ENCODE measurements at places on chromosomes 5 and 9.

GRCh38 chr5:60492958-60493357, 207.0 kb downstream of the DEPDC1B start:
- DNase-seq = peak; percentile 12

DNA sequence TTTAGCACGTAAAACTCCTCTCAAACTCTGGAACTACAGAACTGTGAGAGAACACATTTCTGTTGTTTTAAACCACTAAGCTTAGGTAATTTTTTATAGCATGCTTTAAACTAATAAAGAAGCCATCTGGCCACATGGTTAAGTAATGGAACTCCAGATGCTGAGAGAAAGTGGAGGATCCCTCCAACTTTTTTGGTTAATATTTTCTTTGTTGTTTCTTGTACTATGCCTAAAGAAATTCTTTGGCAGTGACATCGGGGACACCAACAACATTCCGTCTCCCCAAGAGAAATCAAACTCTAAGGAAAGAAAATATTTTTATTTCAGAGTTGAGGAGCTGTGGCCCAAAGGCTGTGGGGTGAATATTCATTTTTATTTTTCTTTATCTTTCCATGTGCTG, 734.8 kb upstream of the CDH9 start:
- no peak for DNase-seq

- no peak for DNase-seq
Observed at GRCh38 chr5:15366676-15367391, 133.1 kb upstream of the FBXL7 start.

GRCh38 chr5:145936401-145937131, at the start of gene SH3RF2:
Gene SH3RF2 (plus strand): TSS chr5:145936578. CDS start chr5:145937929, 1,351 bp downstream.
- DNase-seq = peak; percentile 57

DNA sequence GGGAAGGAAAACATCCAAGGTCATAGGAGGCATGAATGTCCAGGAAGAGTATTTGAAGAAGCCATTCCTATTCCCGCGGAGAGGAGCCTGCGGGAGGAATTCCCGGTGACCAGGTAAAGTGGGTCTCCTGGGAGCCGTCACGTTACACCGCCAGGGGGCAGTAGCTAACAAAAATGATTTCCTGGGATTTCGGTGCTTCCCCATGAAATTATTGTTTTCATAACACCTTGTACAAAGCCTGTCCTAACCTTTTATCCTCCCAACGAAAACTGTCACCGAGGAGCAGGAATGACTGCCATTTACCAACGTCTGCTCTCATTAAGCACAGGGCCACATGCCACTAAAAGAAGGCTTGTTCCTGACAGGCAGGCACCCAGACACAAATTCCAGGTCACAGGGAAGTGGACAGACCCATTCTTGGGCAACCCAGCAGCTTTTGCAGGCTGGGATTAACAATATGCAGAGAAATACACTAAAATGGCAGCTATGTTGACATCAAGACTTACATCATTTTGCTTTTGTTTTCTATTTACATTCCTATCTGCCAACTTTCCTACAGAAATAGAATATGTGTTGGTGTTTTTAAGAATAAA, 41.2 kb upstream of the CTSL start:
- DNase-seq = peak; percentile 79

GRCh38 chr5:30981576-30981975, 211.9 kb upstream of the CDH6 start:
- no peak for DNase-seq

DNA sequence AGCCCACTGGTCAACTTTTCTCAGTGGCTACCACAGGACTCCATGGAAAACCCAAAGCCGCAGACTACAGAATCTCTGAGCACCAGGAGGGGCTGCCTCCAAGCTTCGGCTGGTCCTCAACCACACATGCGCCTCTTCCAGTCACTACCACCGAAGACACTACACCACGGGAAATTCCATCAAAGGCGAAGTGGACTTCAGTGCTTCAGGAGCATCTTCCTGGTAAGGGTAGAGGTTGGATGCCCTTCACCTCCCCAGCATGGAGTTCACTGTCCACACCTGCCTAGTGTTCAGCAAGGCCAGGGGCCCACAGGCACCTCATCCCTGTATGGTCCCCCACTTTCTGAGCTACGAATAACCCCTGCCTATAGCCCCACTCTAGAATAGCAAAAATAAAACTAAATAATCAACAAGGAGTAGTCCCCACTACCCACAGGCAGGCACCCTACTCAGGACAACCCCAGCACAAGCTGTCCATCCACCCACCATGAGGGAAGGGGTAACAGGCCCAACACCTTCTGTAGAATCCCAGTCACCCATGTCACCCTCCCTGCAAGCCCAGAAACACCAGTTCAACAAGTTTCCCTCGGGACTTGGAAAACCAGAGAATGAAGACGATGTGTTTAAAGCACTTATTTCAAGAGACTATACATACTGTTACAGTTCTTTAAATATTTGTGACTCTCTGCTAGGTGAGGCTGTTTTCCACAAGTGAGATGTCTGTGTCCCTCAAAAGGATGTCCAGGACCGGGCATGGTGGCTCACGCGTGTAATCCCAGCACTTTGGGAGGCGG, 2.6 kb downstream of the VDAC1 start:
- DNase-seq = no peak

GRCh38 chr9:137417161-137418021, 5.6 kb downstream of the EXD3 start:
- no peak for DNase-seq

DNA sequence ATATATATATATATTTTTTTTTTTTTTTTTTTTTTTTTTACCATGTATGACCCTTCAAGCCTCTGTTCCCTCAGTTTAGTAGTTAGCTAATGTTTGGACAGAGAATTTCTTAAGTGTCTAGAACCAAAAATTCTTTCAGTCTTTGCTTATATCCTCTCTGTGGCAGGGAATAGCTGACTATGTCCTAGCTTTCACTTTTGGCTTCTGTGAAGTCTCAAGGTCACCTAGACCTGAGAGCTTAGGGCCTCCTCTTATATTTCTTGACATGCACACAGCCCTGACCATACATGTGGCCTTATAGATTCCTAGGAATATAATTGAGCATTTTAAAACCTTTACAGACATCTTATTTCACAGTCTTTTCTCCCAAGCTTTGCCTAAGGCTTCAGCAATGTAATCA, 930.8 kb upstream of the CDH9 start:
- DNase-seq = no peak

DNA sequence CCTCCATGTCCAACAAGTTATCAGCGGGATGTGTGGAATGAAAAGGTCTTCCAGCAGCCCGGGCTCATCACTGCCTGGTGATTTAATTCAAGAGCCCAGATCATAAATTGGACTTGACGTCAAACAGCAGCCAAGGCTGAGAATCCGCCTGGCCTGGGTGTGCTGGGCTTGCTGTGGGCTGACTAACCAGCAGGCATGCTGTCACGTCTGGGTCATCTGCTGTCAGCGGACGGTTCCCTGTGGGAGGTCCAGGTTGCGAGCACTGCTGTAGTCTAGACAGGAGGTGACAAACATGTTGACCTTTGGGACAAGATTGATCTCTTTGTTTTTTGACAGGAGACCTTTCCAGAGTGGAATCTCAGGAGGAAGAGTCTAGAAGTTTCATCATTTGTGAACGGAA, 289.7 kb downstream of the OSTF1 start:
- no peak for DNase-seq

- no peak for DNase-seq
Observed at GRCh38 chr5:82319651-82320376, 41.7 kb upstream of the RPS23 start.

GRCh38 chr5:54589786-54590185, 72.2 kb downstream of the SNX18 start:
- no peak for DNase-seq

DNA sequence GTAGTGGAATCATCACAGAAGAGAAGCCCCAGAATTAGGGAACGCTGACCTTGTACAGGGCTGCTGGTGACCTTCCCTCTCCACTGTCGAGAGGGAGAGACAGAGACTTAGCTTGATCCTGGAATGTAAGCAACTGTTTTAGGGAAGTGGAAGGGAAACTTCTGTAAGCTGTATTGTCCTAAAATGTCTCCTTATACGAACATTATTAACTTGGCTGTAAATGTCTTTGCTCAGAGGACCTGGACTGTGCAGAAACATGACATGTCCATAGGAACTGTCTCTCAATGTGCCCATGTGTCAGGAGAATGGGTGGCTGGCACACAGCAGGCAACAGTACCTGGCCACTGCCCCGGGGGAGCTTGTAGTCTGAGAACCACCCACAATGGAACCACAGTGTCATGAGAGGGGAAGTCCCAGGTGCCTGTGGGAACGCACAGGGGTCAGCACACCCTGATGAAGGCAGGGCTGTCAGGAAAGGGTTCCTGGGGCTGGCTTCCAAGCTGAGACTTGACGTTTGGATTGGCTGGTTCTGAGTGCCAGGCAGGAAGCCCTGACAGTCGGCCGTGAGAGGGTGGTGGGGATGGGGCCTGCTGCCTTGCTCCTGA, 34.0 kb downstream of the DAP start:
- DNase-seq = no peak

GRCh38 chr5:96582343-96582742, 79.8 kb upstream of the CAST start:
- DNase-seq = peak; percentile 17

DNA sequence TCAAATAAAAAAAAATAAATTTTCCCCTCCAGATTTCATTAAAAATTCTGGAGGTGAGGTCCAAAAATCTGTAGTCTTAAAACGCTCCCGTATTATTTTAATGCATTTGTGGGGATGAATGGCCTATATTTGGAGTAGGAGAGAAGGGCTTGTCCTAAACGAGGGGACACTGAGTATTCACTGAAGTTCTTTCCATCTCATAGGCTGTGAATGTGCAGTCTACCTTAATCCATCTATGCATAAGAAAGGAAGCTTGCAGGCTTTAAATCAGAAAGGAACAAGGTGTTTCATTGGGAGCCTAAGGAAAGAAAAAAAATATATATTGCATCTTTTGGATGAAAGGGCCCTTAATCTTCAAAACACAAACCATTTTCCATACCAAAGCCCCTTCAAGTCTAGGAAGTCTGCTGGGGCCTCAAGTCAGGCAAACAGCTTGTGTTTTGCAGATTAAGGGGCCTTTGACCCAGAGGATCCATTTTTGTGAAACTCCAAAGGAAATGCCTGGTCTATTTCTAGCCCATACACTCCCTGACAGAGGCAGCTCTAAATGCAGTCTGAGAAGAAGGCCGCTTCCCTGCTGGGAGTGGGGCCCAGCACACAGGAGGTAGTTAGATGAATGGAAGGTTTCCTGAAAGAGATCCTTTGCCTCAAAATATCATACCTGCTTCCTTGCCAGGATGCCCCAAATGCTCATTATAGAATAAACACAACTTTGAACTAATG, 35.6 kb downstream of the BRINP1 start:
- no peak for DNase-seq

GRCh38 chr5:98904780-98905179, 24.0 kb downstream of the CHD1 start:
- DNase-seq = no peak

- DNase-seq = no peak
Observed at GRCh38 chr5:158179271-158179670, 320.3 kb upstream of the CLINT1 start.

- DNase-seq = no peak
Observed at GRCh38 chr9:121333950-121334773, 35.9 kb downstream of the STOM start.

GRCh38 chr5:15574806-15575325, 74.9 kb downstream of the FBXL7 start:
- no peak for DNase-seq

- no peak for DNase-seq
Observed at GRCh38 chr9:127569886-127570401, 42.1 kb upstream of the STXBP1 start.

- DNase-seq = no peak
Observed at GRCh38 chr5:152374711-152375275, 30.3 kb downstream of the NMUR2 start.

DNA sequence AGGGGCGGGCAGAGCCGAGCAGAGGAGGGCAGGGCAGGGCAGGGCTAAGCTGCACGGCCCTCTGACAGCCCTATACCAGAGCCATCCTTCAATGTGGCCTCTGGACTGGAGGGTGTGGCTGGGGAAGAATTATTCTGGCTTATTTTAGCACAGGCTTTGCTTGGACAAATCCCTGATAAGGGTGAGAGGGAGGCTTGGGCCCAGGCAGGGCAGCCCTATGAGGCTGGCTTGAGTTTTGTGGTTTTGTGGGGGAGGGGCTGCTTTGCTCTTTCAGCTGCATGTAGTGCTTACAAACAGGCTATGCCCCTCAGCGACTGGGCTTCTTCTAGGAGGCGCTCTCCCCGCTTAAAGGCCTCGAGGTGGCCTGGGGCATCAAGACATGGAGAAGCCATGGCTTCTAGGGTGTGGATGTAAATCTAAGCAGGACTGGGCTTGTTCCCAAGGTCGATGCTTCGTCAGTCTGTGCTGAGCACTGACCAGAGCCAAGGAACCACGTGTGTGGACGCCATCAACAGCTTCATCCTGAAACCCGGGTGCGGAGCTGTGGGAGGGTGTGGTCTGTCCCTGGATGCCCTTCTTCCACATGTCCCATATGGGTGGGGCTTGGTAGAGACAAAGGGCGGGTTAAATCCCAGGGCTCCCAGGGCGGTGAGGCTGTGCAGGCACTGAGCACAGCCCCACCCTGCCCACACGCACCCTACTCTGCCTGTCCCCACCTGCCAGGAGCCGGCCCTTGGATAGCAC, 45.7 kb upstream of the IPPK start:
- no peak for DNase-seq

DNA sequence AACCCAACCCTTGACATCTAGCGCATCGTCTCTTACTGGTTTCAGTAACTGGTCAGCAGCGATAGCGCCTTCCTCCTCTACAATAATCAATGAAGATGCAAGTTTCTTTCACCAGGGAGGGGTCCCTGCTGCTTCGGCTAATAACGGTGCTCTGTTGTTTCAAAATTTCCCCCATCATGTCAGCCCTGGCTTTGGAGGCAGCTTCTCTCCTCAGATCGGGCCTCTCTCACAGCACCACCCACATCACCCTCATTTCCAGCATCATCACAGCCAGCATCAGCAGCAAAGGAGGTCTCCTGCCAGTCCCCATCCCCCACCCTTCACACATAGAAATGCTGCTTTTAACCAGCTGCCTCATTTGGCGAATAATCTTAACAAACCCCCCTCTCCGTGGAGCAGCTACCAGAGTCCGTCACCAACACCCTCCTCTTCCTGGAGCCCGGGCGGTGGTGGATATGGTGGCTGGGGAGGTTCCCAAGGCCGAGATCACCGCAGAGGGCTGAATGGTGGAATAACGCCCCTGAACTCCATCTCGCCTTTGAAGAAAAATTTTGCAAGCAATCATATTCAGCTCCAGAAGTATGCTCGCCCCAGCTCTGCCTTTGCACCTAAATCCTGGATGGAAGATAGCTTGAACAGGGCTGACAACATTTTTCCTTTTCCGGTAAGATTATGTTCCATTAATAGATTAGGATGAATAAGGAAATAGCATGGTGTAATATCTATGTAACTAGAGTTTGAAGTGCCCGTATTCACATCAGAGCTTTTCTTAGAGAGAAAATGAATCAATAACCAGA, 2.2 kb downstream of the CPEB4 start:
- no peak for DNase-seq

- DNase-seq = no peak
Observed at GRCh38 chr5:104891596-104891995, 1329.0 kb upstream of the NUDT12 start.

GRCh38 chr9:4108754-4109465, 191.0 kb downstream of the GLIS3 start:
- DNase-seq = no peak

GRCh38 chr9:108924466-108924865, 9.5 kb downstream of the ELP1 start:
- DNase-seq = no peak

GRCh38 chr9:4144869-4145268, 155.0 kb downstream of the GLIS3 start:
- no peak for DNase-seq

- no peak for DNase-seq
Observed at GRCh38 chr5:158811350-158811749, 288.4 kb downstream of the EBF1 start.

Measured in H54 (cell line).